ENCODE measurements at places on chromosomes 13 and 19. TPM values are rescaled to one million over a fixed set of nuclear protein-coding genes. Genes with fewer than 3 reads are reported as not detected.

ZNF546 gene
- total RNA-seq = 1.7 TPM

CD209 gene
- not detected for total RNA-seq

CGB5 gene
- 1.1 TPM for total RNA-seq

DNA sequence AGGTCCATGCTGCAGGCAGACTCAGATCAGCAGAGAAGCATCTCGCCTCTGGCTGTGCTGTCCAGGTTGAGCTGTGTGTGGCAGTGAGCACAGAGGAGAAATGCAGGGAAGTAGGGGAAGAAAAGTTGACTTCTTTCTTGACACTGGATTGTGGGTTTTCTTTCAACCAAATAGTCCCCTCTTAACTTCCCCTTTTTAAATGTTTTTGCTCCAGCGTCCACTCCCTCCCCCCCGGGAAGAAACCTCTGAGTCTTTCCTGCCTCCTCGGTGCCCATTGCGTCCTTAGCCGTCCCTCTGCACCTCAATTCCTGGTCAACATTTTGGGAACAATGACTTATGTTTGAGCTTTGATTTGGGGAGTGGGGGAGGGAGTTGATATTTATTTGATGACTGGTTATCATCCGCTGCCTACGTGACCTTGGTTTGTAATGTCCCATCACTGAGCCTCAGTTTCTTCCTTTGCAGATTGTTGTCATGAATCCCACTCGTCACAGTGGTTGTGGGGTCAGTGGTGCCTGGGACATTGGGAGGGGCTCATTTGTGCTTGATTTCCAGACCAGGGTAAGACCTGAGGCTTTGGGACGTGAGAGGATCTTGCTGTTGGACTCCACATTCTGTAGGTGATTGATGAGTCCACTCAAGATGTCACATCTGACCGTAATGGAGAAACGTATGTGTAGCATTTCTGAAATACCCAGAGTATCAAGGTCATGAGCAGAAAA is at the start of gene LILRB2:
Gene LILRB2, minus strand, starts transcription at position 104 of the 722 bp plus-strand sequence. CDS start 614 bp downstream, outside the sequence.
- DNase-seq = no peak

GRCh38 chr13:81017513-81018152 is 676.7 kb upstream of the SPRY2 start:
- peak; percentile 12 for DNase-seq

DCAF15 gene
- total RNA-seq = 15.2 TPM

DNA sequence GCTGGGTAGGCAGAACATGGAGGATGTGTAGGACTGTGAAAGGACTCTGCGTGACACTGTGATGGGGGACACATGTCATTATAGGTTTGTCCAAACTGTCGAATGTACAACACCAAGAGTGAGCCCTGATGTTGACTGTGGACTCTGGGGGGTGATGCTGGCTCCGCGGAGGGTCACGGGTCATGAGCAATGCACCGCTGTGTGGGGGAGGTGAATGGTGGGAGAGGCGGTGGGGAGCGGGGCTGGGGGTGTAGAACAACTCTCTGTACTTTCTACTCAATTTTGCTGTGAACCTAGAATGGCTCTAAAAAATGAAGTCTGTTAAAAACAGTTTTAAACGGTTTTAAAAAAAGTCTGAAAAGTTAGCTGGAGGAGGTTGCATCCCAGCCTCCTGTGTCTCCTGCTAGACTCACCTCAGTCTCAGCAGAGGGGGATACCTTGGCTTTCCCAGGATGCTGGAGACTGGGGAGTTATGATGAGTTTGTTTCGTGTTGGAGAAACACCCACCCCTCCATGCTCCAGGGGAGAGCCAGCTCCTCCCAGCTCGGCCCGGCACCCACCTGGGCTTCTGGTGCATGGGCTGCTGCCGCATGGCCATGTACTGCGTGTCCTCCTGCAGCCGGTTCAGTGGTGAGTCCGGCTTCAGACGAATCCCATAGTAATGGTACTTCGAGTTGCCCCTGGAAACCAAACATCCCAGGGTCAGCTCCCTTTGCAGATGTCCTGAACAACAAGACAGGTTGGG is 34.7 kb upstream of the RANBP3 start:
- DNase-seq = no peak

RFPL4A gene
- not detected for total RNA-seq
